ENCODE measurements at places on chromosomes 7 and 10.

DNA sequence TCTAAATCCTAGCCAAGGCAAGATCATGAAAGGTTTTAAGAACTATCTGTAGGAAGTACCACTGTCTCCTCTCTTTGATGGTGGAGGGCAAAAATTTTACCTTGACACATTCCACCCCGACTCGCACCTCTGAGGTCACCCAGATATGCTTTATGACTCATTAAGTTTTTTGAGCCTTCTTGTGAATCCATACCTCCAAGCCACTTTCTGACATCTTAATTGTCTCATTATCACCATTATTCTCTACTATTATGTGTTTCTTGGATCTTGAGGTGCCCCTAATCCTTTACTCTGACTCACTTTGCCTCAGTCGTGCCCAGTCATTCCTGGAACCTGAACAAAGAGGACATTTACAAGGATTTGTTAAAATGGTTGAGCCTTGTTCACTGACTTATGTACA is 146.6 kb downstream of the RAPGEF5 start:
- no peak for DNase-seq

DNA sequence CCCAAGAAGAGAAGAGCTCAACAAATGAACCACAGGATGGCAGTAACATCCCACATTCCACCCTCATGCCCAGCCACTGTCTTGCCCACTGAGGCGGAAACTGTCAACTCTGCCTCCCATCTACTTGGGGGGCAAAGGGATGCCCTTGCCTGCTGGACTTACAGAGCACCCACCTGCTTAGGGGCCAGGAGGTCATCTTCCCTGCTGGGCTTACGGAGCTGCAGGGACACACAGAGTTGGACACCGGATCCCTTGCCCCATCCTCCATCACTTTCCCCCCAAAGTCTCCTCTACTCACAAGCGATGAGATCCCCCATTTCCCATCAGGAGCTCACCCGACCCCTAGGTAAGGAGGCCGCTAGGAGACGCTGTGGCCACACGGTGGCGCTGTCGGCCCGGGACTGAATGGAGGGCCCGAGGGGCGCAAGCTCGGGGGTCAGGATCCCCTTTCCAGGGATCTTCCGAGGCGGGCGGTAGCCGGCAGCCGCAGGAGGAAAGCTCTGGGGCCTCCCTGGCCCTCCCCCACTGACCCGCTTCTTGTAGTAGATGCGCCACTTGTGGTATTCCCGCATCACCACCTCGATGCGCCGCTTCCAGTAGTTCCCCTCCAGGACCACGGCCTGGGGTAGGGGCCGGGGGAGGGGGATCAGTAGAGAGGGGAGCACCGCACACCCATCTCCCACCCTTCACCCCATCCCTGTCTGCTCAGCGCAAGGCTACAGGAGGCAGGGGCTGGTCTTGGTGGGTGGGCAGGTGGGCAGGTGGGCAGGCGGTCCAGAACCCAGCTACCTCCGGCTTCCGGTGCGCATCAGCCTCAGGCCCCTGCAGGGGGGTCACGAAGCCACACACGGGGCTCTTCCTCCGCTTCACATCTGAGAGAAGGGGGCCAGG is 17.3 kb downstream of the MLXIPL start:
- peak; percentile 46 for DNase-seq

DNA sequence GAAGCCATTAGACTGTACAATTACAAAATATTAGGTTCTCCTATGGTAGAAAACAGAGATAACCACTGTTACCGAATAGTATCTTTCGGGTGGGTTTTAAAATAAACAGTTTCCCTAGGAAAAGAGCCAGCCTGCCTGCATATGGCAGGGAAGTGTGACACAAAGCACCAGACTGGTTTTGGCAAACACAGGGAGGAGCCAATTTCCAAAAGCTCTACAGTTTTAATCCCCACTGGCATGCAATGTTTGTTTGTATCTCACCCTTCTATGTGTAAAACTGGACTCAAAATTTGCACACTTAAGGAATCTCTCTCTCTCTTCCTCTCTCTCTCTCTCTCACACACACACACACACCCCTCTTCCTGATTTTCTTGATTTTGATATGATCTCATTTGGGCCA is 261.7 kb downstream of the ETV1 start:
- no peak for DNase-seq

DNA sequence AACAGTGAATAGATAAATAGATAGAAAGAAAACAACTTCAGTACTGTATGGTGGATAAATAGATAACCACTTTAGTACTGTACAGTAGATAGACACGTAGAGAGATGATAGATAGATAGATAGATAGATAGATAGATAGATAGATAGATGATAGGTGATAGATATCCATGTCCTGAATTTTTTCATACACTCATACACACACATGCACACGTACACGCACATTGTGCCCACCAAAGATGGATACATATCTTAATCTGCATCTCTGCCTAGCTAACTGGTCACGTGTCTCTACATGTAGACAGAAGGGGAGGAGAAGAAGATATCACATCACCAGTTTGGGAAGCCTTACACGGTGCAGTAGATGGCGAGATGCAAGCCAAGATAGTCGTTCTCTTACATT is 99.2 kb downstream of the ARID5B start:
- no peak for DNase-seq

DNA sequence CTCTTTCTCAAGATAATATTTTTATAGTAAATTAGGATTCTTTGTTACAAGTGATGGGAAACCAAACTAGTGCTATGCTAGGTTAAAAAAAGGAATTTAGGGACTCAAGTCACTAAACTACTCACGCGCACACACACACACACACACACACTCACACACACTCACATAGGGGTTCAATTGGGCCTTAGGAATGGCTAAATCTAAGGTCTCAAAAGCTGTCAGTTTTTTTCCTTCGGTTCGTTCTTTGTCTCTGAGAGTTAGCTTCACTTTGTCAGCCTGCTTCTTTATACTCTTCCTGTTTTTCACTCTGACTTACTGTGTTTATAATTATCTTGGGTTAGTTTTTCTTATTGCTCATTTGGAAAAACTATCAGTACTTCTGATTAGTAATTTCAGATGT is 138.9 kb downstream of the ADK start:
- no peak for DNase-seq

DNA sequence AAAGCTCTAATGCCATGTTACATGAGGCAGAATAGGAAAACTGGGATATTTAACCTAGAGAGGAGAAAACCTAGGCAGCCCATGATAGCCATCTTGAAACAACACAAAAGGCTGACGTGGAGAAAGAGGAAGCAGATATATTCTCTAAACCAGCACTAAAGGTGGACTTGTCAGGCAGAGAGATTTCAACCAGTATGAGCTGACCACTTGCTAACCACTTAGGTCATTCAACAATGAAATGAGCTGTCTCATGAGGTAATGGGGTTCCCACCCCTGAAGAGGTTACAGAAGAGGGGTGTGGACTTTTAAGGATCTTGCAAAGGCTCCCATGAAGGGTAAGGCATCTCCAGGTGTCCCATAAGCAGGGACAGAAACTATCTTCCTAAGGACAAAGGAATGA is 26.8 kb upstream of the EGR2 start:
- no peak for DNase-seq

DNA sequence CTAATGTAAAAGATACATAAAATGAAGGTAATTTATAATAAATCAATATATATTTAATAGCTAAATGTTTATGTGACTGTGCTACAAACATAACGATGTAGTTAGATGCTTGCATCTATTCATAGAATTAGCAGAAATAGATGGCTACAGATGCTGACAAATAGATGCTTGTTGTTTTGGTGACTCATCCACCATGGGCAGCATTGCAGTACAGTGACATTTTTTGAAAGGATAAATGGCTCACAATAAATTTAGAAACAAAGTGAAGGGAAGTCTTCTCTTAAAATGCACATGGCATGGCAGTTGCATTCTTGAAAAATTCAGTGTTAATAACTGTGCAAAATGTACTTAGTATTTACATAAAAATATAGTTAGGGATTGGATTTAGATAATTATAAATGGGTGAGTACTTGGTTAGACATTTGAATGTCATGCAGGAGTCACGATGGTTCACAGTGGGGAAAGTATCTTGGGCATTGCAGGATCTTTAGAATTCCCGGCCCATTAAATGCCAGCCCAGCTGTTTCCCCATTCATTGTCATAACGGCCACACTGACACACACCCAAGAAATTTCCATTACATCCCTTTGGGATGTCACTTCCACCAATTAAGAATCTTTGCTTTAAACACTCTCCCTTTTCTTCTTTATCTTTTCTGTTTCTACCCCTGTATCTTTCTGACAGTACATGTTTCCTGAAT is 564.1 kb downstream of the ATRNL1 start:
- no peak for DNase-seq

GRCh38 chr10:52135101-52135500 is 179.0 kb upstream of the DKK1 start:
- no peak for DNase-seq

DNA sequence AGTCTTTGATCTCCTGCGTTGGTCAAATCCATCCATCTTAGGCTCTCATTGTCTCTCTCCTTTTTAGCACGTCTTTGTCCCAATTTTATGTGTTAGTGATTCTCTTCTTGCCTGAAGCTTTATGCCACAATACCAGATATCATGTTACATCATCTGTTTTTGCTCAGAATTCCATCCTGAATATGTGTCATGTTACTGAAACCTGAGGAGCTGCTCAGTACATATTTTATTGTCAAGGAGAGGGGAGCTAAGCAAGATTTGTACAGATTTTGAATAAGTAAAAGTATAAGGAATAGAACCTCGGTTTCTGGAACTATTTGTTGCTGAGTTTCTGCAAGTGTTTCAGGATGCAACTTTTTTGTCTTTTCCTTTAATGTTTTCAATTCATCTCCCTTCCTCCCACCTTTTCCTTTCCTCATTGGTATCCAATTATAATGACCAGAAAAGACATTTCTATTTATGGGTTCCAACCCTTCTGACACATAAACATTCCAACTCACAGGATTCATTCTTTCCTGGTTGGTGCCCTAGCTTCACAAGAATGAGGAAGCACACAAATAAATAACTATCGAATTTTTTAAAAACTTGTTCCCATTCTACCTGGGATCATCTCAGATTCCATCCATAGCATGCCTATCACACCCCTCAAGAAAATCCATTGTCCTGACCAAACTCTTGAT is 291.8 kb downstream of the CRPPA start:
- no peak for DNase-seq

- no peak for DNase-seq
Measured at GRCh38 chr10:70785190-70785589, at the start of gene TBATA. TBATA (minus strand) TSS chr10:70785377; CDS start chr10:70783379, 1,998 bp downstream.

DNA sequence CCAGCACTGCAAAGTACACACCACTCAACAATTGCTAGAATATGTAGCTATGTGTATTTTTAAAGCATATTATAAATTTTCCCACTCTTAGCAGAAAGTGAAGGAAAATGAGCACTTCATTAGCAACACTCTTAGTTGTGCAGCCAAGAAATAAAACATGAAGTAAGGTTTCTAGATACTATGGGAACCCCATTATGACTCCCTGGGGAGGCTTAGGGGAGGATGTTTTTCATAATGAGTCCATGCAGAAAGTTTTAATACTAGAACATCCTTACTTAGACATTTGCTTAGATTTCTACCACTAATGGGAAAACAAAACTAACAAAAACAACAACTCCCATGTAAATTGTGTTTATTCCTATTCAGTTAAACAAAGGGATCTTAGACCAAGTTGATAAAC is 148.4 kb upstream of the HDAC9 start:
- no peak for DNase-seq

DNA sequence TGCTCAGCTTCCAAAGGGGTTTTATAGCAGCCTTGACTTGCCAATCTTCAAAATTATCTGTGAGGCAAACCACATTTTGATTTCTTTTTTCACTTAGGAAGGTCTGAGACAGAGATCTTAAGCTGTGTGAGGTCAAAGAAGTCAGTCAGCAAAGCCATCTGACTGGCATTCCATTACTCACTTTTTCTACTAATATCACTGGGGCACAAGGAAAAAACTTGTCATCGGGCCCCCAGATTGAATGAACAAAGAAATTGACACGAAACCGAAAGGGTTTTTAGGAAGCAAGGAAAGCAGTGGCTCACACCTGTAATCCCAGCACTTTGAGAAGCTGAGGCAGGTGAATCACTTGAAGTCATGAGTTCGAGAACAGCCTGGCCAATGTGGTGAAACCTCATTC is 78.5 kb upstream of the FRMD4A start:
- DNase-seq: no peak

DNA sequence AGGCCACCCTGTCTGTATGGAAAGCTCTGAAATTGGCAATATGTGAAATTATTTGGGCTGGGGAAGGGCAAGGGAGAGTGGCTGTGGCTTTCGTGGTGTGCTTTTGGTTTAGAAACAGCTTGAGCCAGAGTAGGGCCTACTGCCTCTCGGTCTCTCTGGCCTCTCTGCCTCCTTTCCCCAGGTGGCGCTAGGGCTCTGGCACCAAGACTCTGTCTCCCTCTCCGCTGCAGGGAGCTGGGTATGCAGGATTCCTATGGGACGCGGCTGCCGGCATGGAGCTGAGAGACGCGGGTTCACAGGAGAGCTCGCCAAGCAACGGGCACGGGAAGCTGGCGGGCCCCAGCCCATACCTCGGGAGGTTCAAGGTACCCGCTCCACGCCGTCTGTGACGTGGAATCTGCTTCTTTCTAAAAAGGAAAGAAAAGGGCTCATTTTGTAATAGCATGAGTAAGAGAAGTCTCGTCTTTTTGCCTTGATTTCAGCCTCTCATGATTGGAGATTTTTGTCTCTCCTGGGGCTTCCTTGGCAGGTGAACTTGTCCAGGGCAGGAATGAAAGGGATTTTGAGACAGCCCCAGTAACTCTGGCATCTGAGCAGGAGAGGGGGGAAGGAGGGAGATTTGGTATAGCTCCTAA is 105.1 kb upstream of the ANLN start:
- no peak for DNase-seq

DNA sequence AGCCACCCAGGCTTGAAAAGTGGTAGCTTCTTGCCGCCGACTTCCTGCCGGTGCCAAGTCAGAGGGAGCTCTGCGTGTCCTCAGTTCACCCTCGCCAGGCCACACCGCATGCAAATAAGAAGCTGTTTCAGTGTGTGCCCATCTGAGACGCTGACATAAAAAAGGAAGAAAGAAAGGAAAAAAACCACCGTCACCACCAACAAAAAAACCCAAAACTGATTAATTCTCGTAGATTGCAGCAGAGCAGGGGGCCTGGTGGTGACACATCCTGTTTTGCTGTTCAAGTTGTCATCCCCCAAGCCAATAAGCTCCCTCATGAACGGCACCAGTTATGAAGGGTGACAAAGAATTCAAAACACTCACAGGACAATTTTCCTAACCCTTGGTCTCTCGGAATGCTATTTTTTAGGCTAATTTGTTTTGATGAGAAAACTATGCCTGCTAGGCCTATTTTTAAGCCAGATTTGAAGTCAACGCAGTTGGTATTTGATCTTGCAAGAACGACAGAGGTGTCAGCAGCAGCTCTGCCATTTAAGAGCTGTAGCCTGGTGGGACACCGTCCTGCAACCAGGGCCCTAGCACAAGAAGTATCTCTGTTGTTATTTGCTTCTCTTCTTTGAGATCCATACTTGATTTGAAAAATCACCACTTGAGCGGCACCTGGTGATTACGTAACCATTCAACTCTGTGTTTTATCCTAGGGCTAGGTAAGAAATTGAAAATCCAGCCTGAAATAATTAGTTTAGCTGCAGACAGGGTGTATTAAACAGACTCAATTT is 145.6 kb downstream of the PFKFB3 start:
- DNase-seq: peak; percentile 79

- no peak for DNase-seq
Measured at GRCh38 chr7:64639267-64640001, 26.5 kb upstream of the ZNF107 start.

GRCh38 chr7:155263581-155264143 is 34.0 kb upstream of the INSIG1 start:
- DNase-seq: no peak

- DNase-seq: no peak
Measured at GRCh38 chr7:143811-144453, 48.4 kb upstream of the FAM20C start.

GRCh38 chr10:98778277-98778759 is 331.6 kb upstream of the HPS1 start:
- no peak for DNase-seq

GRCh38 chr10:103490986-103491314 is 2.6 kb upstream of the NEURL1 start:
- no peak for DNase-seq

All from T follicular helper cell (primary cell).